Stimulated activated CD8-positive, alpha-beta memory T cell treated with anti-CD3 and anti-CD28 coated beads, Interleukin-2, amount 100 ng/mL, for 1 hour (primary cell): ENCODE measurements at places on chromosomes 3 and 15.

GRCh38 chr15:90814191-90814821 lies 54.1 kb upstream of the FURIN start:
- no peak for DNase-seq

- no peak for DNase-seq
Observed at GRCh38 chr3:29565236-29565635, 284.4 kb downstream of the RBMS3 start.

DNA sequence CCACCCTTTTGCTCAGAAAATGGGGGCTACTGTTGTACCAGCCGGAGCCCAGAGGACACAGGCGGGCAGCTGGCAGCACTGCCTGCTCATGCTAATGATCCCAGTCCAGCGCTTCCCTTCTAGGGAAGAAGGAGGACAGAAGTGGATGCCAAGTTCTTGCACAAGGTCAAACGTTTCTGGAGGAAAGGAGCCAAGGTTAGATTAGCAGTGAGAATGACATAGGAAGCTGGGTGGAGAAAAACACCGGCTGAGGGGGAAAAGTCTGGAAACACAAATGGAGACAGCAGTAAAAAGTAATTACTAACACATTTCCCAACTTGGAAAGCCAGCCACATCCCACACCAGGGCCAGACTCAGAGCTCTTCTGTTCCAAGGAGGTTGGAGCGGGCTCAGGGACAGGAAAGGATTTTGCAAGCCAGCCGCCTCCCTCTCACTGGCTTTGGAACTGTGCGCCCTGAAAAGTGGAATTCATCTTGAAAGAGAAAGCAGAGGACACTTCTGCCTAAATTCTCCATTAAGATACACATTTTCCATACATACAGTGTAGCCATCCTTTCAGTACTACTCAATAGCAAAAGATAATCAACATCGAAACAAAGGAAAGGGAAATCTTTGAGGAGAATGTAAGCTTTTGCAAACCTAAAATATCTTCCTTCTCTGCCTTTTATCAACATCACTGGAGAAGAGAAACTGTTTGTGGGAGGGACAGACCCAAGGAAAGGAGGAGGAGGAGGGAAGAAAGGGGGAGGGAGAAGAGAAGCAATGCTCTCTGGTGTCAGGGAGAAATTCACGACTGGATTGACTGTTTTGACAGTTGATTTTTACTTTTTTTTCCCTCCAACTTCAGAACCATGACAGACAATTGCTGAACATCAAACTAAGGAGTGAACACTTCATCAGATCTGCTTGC lies 133.6 kb downstream of the CD47 start:
- no peak for DNase-seq

DNA sequence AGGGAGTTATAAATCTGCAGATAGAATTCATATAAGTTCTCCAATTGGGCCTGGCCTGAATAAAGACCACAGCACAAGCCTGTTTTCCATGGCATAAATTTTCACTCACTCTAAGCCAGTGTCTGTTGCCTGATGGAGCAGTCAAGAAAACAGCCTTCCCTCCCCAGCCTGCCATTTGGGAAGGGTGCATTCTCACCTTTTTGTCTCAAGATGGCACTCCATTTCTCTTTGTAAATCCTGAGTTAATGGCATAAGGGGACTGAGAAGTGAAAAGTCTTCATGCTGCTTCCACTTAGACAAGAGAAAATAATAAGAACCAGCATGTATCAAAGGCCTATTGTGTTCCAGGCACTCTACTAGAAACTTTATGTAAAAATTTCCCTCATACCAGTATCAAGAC lies 115.6 kb upstream of the MANF start:
- DNase-seq: no peak

GRCh38 chr15:45703670-45704328 lies 69.0 kb downstream of the SQOR start:
- no peak for DNase-seq

DNA sequence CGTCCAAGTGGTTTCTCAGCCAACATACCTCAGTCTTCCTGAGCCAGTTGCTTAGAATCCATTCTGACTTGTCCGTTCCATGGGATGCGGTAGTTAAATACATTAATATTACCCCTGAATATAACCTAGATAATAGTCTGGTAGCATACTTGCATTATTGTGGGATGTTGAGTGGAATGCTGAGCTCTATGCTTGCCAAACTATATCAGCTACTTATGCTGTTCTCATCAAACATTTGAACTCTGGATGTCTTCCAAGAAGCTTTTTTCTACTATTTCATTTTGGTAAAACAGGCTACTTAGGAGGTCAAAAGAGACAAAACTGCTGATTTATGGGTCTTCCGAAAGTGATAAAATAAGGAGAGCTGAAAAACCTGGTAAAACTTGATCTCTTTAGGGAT lies 429.5 kb downstream of the NAALADL2 start:
- DNase-seq: no peak

DNA sequence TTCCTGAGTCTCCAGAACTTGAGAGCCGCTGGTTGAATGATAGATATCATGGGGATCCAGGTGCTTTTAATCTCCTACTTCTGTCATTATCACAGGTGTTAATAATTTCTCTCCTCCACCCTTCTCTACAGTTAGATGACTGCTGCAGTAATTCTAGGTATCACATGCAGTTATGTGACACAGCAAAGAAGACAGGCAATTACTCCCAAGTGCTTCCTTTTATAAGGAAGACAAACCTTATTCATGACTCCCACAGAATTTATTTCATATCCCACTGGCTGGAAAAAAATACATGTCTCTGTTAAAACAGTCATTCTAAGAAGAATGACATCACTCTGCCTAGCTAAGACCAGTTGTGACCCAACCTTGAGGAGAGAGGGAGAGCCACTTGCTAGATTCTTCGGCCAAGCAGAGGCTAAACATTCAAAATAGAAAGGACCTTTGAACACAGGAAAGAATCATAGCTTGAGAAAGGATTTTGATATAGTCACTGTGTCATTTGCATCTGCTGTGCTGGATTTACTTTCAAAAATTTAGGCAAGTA lies 500.6 kb downstream of the SI start:
- no peak for DNase-seq

DNA sequence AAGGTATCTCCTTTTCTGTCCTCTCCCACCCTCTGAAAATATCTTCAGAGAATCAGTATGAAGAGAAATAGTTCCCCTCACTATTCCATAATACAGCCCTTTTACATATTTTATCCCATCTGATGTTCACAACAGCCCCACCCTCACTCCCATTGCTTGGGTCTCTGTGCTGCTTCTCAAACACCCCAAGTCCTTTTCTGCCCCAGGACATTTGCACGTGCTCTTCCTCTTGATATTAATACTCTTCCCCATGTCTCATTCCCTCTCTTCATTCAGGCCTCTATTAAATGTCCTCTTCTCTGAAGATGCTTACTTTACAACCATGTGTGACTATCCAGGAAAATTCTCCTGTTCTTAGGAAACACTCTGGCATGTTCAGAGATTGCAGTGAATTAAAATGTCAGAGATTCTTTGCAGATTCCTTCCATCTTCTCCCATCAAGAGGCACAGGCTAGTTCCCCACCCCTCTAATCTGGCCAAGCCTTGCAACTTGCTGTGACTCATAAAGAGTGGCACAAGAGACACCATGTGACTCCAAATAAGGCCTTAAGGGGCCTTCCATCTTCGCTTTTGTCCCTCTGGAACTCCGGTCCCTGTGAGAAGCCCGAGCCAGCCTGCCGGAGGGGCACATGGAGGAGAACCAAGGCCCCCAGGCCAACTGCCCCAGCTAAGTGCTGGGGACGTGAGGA lies 128.5 kb downstream of the CHSY1 start:
- DNase-seq: no peak
